ENCODE measurements at places on chromosomes 5 and 9.

DNA sequence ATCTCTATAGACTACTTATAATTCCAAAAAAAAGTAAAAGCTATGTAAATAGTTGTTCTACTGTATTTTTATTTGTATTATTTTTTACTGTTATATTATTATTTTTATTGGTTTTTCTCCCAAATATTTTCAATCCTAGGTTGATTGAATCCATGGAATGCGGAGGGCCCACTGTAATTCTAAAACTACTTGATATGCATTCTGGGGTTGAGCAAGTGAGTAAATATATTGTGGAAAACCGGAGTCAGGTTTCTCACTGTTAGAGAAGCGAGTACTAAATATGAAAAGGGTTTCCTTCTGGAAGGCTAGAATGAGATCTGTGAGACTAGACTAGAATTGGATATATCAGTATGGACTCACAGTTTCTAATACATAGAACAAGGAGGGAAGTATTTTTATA lies 66.5 kb downstream of the FBXW11 start:
- DNase-seq, result no peak

DNA sequence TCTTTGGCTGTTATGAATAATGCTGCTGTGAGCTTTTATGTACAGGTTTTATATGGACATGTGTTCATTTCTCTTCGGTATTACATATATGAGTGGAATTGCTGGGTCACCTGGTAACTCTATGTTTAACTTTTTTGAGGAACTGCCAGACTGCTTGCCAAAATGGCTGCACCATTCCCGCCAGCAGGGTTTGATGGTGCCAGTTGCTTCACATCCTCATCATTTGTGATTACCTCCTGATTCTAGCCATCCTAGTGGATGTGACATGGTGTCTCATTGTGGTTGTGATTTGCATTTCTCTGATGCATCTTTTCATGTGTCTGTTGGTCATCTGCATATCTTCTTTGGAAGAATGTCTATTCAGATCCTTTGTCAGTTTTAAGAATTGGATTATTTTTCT lies 10.7 kb downstream of the NANS start:
- no peak for DNase-seq

GRCh38 chr9:32516241-32516640 lies 9.8 kb downstream of the RIGI start:
- DNase-seq, result no peak

DNA sequence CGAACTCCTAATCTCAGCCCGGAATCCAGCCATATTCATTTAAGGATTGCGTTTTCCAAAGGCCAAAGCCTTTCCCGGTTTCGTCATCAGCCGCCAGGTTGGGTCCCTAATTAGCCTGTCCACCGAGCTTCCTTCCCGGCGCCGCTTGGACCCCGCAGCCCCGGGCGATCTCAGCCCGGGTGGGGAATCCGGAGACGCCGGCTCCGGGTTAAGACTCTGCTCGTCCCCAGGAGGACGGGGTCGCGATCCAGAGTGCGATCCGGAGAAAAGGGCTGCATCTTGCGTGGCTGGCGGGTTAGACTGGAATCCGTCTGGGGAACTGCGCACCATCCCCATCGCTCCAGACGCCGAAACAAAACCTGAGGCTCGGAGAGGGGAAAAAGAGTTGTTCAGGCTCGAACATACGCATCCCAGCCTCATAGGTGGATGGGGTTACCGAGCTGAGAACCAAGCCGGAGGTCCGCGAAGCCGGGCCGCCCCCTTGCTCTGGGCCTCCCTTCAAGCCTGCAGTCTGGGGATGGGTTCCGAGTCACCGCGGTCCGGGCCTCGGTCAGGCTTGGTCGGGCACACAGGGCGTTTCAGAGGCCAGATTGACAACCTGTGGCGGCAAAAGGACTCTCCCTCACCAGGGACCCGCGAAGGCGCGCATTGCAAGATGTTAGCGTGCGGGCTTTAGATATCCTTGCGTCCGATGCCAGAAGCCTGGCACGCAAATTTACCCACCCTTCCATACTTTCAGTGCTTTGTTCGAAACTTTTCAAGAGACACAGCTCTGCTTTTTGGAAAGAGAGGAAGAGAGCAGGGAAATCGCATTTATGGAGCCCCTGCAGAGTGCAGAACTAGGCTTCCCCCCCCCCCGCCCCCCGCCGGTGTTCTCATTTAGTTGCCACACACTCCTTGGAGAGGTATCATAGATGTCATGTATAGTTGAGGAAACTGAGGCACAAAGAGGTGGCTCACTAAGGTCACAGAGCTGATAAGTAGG lies 7.9 kb downstream of the MSX2 start:
- DNase-seq, result no peak

DNA sequence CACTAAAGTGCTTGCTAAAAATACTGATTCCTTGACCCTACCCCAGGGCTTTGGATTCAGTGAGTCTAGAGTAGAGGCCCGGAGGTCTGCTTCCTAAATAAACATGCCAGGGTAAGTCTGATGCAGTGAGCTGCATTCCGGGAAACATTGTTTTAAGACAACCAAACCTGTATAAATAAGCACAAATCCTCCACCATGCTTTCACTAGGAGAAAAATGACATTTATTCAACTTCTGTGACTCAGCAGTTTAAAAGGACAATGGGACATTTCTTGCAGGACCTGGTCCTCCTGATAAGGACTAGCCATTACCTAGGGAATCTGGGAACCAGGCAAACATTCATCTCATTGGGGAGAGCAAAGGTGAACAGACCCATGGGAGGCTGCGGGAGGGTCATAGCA lies 335.3 kb downstream of the MLLT3 start:
- no peak for DNase-seq

DNA sequence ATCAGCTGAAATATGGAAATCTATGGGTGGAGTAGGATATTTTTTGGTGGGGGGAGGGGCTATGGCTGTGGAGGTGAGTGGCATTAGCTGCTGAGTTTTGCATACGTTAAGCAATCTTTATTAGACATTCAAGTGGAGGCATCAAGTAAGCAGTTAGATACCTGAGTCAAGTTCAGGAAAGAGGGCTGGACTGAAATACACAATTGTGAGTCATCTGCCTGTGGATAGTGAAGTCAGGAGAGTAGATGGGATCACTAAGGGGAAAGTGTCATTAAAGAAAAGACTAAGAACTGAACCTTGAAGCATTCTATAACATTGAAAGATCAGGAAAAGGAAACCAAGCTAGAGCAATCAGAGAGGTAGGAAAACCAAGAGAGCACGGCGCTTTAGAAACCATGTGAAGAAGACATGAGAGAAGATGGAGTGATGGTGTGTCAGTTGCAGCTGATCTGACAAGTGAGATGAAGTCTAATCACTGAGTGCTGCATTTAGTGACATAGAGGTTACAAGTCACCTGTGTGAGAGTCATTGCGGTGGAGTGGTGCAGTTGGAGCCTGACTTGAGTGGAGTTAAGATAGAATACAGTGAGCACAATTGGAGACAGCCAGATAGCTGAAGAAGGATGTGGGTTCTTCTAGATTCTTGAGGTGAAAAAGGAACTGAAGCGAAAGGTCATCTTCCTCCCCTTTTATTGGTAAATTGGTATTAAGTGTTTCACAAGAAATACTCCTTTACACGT lies 88.7 kb downstream of the PIP5K1B start:
- DNase-seq, result no peak

Measured in anterior cingulate cortex (tissue), 58 donors.